ENCODE measurements at places on chromosomes 6 and 20. TPM values are rescaled to one million over a fixed set of nuclear protein-coding genes. Genes with fewer than 3 reads are reported as not detected.

CTCFL gene
- not detected for total RNA-seq

BACH2 gene
- 21.5 TPM for total RNA-seq

KIAA1755 gene
- total RNA-seq, result not detected

TINAG gene
- total RNA-seq, result not detected

ZBTB46 gene
- 0.15 TPM for total RNA-seq

HCK gene
- total RNA-seq, result not detected

MYO6 gene
- 7.6 TPM for total RNA-seq

CFB gene
- total RNA-seq, result not detected

ADGB gene
- not detected for total RNA-seq

TRIM10 gene
- total RNA-seq, result not detected

RBM24 gene
- total RNA-seq, result not detected

All from activated CD8-positive, alpha-beta memory T cell treated with anti-CD3 and anti-CD28 coated beads, Interleukin-2, amount 10 ng/mL, durations not matched to agents 7 days and 5 days (primary cell).